Large intestine (tissue), 12 donors: ENCODE measurements at places on chromosomes 1 and 21. TPM values are rescaled to one million over a fixed set of nuclear protein-coding genes. Genes with fewer than 3 reads are reported as not detected.

GRCh38 chr1:202745323-202745888 is 35.2 kb upstream of the SYT2 start:
- DNase-seq = no peak

GRCh38 chr1:117327011-117327410 is 40.2 kb upstream of the MAN1A2 start:
- no peak for DNase-seq

- DNase-seq = peak; percentile 20
Measured at GRCh38 chr1:178540646-178541045, 27.7 kb downstream of the TEX35 start.

DNA sequence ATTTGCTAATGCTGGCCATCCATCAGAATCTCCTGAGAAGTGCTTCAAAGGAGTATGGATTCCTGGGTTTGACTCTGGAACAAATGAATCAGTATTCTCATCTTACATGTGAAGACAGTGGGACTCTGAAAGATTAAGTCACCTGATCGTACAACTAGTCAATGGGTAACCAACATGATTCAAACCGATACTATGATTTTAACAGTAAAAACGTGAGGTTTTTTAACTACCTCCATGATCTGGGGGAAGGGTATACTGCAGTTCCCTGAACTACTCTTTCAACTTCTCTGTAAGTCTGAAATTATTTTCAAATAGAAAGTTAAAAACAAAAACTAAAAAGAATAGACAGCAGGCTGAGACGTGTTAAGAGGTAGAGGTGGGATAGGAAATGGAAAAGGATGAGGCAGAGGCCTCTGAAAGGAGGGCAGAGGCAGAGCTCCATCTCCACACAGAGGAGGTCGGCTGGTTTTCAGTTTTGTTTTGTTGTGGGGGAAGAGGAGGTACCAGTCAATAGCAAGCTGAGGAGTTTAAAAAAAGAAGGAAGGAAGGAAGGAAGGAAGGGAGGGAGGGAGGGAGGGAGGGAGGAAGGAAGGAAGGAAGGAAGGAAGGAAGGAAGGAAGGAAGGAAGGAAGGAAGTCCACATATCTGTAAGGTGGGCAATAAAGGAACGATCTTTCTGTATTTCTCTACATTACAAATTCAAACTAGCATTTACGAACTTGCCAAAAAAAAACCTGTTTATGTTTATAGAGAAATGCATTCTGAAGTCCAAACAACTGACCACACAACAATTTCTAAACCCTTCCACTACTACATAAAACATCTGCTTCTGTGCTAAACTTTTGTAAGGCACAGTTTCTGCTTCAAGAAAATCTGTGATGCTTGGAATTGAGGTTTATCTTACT is 213.1 kb downstream of the RERE start:
- no peak for DNase-seq

GRCh38 chr1:79539001-79539400 is 532.5 kb upstream of the ADGRL4 start:
- no peak for DNase-seq

DNA sequence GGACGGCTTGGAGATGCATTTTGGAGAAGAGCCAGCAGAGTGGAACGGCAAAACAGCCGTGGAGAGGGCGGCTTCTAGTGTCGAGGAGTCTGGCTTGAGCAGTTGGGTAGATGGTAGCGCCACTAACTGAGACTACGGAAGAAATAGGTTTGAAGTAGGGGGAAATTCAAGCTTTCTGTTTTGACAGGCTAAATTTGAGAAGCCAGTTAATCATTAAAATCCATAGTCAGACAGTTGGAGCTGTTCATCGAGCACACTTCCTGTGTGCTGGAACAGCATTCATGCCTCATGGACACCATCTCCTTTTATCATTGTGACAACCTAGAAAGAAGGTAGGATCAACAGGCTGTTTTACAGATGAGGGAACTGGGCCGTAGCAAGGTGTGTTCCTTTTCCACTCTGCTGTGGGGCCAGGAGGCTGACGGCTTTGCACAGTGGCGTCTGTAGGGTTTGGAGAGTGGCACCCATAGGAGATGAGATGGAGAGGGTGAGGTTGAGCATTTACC is 3.4 kb upstream of the PKLR start:
- peak; percentile 38 for DNase-seq

DNA sequence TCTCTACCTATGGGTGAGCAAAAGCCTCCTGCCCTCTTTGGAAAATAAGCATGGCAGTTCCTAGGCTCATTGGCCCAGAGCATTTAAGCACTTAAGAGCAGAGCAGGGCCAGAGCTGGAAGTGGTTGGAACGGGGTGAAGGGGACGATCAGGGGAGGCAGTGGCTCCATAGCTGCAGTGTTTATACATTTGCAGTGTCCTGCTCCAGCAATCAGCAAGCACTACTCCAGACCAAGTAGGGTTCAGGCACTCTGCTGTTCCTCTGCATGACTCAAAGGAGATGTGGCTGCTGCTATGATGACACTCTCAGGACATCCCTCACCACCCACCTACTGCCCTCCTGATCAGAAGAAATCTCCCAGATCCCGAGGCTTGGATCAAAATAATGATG is 55.0 kb downstream of the TRABD2B start:
- DNase-seq = no peak

DNA sequence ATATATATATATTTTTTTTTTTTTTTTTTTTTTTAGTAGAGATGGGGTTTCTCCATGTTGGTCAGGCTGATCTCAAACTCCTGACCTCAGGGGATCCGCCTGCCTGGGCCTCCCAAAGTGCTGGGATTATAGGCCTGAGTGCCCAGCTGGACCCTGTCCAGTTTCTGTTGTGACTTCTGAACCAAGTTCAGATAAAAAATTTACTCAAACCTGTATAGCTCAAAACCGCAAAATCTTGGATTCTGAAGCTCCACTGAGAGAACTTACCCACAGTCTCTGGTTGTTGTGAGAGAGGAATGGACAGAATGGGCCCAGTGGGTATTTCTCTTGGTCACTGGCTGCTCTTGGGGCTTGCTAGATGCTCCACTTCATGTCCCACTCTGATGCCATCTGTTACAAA is 76.4 kb downstream of the HS2ST1 start:
- no peak for DNase-seq

DNA sequence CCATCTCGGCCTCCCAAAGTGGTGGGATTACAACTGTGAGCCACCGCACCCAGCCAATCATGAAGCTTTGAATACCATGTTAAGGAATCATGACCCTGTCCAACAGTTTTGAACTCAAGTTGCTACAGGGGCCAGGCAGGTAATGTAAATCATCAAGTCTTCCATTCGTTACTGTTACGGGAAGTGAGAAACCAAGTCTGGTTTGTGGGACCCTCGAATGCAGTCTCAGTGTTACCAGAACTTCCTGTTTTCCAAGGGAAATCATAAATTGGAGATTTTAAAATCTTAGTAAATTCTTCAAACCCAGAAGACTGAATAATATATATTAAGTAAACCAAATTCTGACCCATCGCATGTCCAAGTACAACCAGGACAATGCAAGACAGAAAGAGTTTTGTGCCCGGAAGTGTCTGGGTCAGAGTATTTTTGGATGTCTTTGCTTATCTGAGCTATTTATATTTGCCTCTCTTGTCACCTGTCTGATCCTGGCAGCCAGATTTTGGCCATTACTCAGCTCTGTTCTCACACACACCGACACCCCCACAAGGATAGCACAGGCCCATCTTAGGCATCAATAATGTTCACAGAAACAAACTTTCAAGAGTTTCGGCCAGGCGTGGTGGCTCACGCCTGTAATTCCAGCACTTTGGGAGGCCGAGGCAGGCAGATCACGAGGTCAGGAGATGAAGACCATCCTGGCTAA is 8.8 kb downstream of the ATP5IF1 start:
- DNase-seq = no peak

- peak; percentile 67 for DNase-seq
Measured at GRCh38 chr1:203338335-203339036, 12.4 kb downstream of the FMOD start.

GRCh38 chr1:87600854-87601253 is 272.2 kb downstream of the LMO4 start:
- no peak for DNase-seq

DNA sequence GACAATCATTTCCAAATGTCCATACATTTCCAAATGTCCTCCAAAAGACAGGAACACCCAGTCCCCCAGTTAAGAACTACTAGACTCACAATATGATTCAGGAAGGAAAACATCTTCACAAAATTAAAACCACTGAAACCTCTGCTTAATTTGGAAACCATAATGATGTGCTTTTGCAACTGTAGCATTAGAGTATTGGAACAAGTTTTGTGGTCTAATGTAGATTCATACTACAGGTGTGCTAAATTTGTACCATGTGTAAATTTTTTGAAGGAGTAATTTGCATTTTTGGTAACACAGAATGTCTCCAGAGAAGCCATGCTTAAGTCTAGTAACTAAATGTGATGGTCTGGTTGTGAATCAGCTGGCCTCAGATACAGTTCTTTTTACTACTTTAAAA is 129.6 kb downstream of the DPYD start:
- no peak for DNase-seq

GRCh38 chr1:36884029-36884701 is 150.2 kb downstream of the GRIK3 start:
- no peak for DNase-seq

PCBP3 gene
- 7.4 TPM for polyA plus RNA-seq

TRIM63 gene
- polyA plus RNA-seq = 6.4 TPM

TAS1R1 gene
- polyA plus RNA-seq = 0.27 TPM

CLEC20A gene
- 0.09 TPM for polyA plus RNA-seq

C2CD4D gene
- polyA plus RNA-seq = 0.78 TPM
